Stomach (tissue), 19 donors: ENCODE measurements at places on chromosomes 1 and 21. TPM values are rescaled to one million over a fixed set of nuclear protein-coding genes. Genes with fewer than 3 reads are reported as not detected.

DNA sequence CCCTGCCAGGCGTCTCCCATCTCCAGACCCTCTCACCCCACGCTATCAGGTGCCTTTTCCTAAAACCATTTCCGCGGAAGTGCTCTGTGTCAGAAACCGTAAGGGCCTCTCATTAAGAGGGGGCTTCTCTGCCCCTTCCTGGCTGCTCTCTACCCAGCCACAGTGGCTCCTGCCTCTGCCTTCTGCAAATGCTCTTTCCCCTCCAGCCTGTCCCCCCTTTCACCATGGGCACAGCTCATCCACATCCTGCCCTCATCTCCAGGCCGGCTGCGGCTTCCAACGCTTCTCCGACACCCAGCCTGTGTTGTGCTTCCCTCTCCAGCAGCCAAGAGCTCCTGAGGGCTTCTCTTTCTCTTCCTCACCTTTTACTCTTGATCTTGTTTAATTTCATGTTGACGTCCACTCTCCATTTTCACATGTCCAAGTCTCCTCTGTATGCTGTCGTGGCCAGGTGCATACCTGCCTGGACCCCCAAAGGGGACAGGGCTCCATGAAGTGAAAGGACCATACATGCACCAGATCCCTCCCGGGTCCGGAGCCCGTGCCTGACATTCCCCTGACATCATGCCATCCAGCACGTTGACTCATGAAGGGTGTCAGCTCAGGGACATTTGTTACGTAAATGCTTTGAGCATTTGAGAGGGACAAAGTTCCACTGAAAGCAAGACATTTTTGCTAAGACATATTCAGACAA, 306.5 kb downstream of the AJAP1 start:
- H3K27ac ChIP-seq: no peak overlapping the region
- no peak for DNase-seq
- no peaks in the 10 kb centered on the region for H3K36me3 ChIP-seq

GRCh38 chr1:21032741-21033140, 144.0 kb downstream of the EIF4G3 start:
- H3K36me3 ChIP-seq: no peaks in the 10 kb centered on the region
- H3K4me3 ChIP-seq: no peak overlapping the region
- H3K4me1 ChIP-seq: peaks cover 41% of the 10 kb centered on the region
- no peak for DNase-seq
- H3K27ac ChIP-seq: no peak overlapping the region
- no peaks in the 10 kb centered on the region for H3K27me3 ChIP-seq

- peak overlapping the region; percentile 93 for H3K27ac ChIP-seq
- H3K4me1 ChIP-seq: peaks cover 7% of the 10 kb centered on the region
- peaks cover 15% of the 10 kb centered on the region for H3K36me3 ChIP-seq
Measured at GRCh38 chr21:17612023-17612564, 607 bp downstream of the BTG3 start.

DNA sequence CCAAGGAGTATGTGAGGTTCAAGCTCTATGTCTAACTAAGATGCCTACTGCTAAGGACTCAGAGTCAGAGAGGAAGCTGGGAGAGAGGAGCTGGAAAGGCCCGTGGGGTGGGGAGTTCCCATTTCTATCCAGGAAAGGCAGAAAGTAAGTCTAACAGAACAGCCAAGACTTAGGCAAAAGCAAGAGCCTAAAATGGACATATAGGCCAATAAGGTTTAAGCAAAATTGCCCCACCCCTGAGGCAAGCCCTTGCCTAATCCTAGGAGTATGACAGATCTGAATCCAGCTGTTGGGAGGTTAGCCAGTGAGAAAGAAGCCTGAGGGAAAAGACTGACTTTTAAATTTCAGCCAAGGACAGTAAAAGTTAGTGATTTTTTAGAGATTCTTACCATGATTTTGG, 1.6 kb upstream of the KLHDC9 start:
- H3K36me3 ChIP-seq: peaks cover 22% of the 10 kb centered on the region
- no peaks in the 10 kb centered on the region for H3K27me3 ChIP-seq
- H3K27ac ChIP-seq: no peak overlapping the region

GRCh38 chr1:247338723-247339275, 7.1 kb upstream of the ZNF496 start:
- H3K4me3 ChIP-seq: no peak overlapping the region
- no peaks in the 10 kb centered on the region for H3K27me3 ChIP-seq
- H3K36me3 ChIP-seq: peaks cover 8% of the 10 kb centered on the region
- H3K27ac ChIP-seq: no peak overlapping the region

GRCh38 chr1:154773551-154773950, 96.5 kb downstream of the KCNN3 start:
- no peak overlapping the region for H3K4me3 ChIP-seq
- no peaks in the 10 kb centered on the region for H3K27me3 ChIP-seq
- no peak overlapping the region for H3K27ac ChIP-seq
- no peak for DNase-seq
- no peaks in the 10 kb centered on the region for H3K4me1 ChIP-seq

DNA sequence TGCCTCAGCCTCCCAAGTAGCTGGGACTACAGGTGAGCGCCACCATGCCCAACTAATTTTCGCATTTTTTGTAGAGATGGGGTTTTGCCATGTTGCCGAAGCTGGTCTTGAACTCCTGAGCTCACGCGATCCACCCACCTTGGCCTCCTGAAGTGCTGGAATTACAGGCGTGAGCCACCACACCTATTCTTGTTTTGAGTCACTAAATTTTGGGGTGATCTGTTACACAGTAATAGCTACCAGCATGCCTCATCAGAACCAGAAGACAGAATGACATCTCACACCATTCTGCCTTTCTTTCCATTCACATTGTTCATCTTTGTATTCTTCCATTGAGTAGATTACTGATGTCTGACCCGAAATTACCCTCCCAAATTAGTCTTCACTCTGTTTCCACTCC, 9.1 kb downstream of the RHBDL2 start:
- H3K4me1 ChIP-seq: no peaks in the 10 kb centered on the region
- H3K27ac ChIP-seq: no peak overlapping the region
- no peak for DNase-seq

DNA sequence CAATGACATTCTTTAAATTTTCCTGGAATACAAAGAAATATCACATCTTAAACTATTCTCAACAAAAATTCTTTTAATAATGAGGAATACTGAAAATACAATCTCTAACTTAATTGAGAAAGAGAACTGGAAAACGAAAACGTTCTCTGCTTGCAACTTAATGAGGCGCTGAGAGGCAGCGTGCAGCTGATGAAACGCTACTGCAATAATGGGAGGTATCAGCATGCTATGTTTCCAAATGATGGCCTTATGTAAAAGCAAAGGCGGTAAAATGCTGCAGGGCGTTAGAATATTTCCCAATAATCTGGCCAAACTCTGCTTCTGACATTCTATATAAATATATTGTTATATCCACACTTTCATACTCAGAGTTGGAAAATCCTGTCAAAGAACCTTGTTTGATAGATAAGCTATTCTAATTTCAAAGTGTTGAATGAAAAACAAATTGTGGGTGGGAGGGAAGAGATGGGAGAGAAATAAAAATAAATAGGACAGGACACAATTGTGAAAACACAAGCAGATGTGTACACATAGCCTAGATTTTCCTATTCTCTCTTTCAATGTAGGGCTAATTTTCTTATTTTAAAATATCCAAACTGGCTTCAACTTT, 70.9 kb downstream of the APP start:
- peak; percentile 19 for DNase-seq
- H3K27me3 ChIP-seq: no peaks in the 10 kb centered on the region
- no peak overlapping the region for H3K4me3 ChIP-seq
- peaks cover 5% of the 10 kb centered on the region for H3K36me3 ChIP-seq
- H3K4me1 ChIP-seq: no peaks in the 10 kb centered on the region

DNA sequence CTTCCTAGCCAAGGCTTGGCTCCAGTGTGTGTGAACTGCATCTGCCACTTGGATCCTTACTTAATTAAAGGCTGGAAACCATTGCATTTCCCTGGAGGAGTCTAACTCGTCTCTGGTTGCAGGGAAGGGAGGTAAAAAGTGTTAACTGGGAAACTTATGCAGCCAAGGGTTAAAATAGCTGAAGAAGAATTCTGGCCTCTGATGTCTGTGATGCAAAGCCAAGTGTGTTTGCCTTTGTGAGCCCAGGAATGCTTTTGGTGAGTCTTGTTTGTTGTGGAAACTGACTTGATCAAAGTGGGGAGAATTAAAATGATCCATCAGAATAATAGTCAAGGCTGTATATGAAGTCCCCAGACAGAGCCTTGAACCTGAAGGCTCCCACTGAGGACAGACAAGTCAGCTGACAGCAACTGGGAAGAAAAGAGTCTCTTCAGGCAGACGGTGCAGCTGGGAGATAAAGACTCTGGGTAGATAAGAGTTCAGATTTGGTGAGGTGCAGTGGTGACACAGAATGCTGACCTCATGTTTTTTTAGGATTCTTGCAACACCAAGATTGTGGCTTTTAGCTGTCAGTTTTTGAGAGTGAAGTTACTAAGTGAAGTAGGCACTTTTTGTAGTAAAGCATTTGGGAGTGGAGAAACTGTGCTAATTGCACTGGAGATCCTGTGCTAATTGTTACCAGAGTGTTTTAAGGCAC, 59.5 kb upstream of the WLS start:
- H3K27ac ChIP-seq: no peak overlapping the region
- no peak for DNase-seq
- no peaks in the 10 kb centered on the region for H3K4me1 ChIP-seq

DNA sequence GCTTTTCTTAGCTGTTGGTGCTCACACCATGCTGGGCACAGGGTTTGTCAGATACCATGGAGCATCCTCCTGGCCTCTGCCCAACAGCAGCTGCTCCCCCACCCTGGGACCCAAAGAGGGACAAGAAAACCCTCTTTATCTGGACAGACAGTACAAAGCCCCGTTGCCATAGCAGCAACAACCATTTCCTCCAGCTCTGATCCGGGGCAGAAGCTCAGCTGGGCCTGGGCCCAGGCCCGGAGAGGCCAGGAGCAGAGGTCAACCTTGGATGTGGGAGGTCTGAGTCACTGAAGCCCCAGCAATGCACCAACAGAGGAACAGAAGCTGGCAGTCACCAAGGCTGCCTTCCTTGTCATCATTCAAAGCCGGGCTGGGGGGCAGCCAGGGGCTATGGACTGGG, 228.4 kb upstream of the POU3F1 start:
- no peak overlapping the region for H3K27ac ChIP-seq
- DNase-seq: no peak
- H3K4me3 ChIP-seq: no peak overlapping the region

- no peak overlapping the region for H3K4me3 ChIP-seq
- H3K4me1 ChIP-seq: no peaks in the 10 kb centered on the region
- H3K27ac ChIP-seq: no peak overlapping the region
- no peaks in the 10 kb centered on the region for H3K36me3 ChIP-seq
- no peak for DNase-seq
Measured at GRCh38 chr1:56671085-56671484, 26.0 kb downstream of the PRKAA2 start.

- no peak overlapping the region for H3K4me3 ChIP-seq
- DNase-seq: no peak
- H3K36me3 ChIP-seq: peaks cover 100% of the 10 kb centered on the region
- H3K4me1 ChIP-seq: no peaks in the 10 kb centered on the region
- H3K27ac ChIP-seq: no peak overlapping the region
Measured at GRCh38 chr1:19165501-19165900, 44.6 kb downstream of the UBR4 start.

DNA sequence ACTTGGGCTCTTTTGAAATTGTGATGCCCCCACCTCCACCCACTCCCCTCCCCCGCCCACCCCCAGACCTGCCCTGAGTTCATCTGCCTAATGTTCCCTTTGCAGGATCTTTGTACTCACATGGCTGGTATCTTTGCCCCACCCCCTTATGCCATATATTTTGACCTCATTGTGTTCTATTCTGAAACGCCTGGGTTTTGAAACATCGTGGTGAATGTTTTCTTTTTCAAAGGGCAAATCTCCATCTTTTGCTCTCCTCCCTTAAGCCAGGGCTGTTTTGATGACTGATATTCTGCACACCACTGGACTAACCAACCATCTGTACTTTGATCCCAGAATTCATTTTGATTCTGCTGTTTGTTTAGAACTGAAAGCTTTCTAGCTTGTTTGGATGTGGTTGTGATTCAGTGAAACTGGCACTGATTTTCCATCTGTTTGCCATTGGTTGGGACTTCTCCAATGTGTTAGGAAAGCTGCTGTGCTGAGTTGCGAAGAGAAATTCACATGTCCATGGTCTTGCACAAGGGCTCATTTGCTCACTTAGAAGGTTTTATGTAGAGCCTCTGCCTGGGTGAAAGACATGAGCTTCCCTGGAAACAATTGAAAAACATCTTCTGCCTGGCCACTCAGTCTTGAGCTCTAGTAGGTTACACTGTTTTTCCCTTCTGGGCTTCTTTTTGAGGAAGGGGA, 16.5 kb downstream of the SMAP2 start:
- H3K27me3 ChIP-seq: no peaks in the 10 kb centered on the region
- peak; percentile 53 for DNase-seq
- peaks cover 71% of the 10 kb centered on the region for H3K4me1 ChIP-seq
- no peak overlapping the region for H3K4me3 ChIP-seq
- peaks cover 6% of the 10 kb centered on the region for H3K36me3 ChIP-seq
- H3K27ac ChIP-seq: peak overlapping the region; percentile 88

DNA sequence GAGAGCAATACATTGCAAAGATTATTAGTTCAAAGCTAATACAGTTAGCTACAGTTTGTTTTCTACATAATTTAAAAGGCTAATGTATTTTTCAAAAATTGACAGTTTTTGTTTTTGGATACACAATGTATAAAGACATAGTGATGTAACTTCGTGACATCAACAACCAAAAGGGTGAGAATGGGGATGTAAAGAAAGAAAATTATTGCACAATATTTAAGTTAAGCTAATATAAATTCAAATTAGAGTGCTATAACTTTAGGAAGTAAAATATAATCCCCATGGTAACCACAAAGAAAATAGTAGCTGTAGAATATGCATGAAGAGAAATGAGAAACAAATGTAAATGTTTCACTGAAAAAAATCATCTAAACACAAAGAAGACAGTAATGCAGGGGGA, 334.4 kb upstream of the DEPDC1 start:
- H3K4me3 ChIP-seq: no peak overlapping the region
- H3K4me1 ChIP-seq: no peaks in the 10 kb centered on the region
- no peaks in the 10 kb centered on the region for H3K27me3 ChIP-seq
- H3K27ac ChIP-seq: no peak overlapping the region
- no peaks in the 10 kb centered on the region for H3K36me3 ChIP-seq

DNA sequence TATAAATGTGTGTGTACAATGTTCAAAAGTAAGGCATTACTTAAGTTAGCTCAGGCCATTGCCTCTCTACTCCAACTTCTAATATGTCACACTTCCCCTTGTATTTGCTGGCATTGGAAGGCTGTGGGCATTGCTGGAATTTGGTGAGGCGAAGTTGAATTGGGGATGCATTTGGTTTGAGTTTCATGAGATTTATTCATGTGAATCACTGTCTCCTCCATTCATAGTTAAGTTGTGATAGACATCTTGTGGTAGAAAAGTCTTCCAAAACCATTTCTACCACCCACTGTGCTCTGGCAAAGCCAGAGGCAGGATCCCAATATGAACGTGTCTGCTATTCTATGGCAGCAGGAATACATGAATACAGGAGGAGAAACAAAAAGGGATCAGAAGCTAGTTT, 397.8 kb upstream of the USP24 start:
- H3K4me3 ChIP-seq: no peak overlapping the region
- no peaks in the 10 kb centered on the region for H3K4me1 ChIP-seq
- H3K36me3 ChIP-seq: no peaks in the 10 kb centered on the region
- no peak for DNase-seq
- no peak overlapping the region for H3K27ac ChIP-seq

- H3K4me3 ChIP-seq: peak overlapping the region; percentile 52
- no peaks in the 10 kb centered on the region for H3K36me3 ChIP-seq
- peak overlapping the region; percentile 85 for H3K27ac ChIP-seq
- peaks cover 8% of the 10 kb centered on the region for H3K4me1 ChIP-seq
Measured at GRCh38 chr1:204829133-204829825, 41.4 kb upstream of the NFASC start.

Gene C8B
- total RNA-seq: not detected

Gene FCRL1
- not detected for total RNA-seq

Gene SUSD4
- 5.8 TPM for total RNA-seq

Gene AADACL3
- not detected for total RNA-seq

Gene NBPF6
- not detected for total RNA-seq

Gene ADGRL4
- 3.5 TPM for total RNA-seq

Gene CD1D
- total RNA-seq: not detected
